ENCODE measurements at places on chromosomes 5 and 9. TPM values are rescaled to one million over a fixed set of nuclear protein-coding genes. Genes with fewer than 3 reads are reported as not detected.

DNA sequence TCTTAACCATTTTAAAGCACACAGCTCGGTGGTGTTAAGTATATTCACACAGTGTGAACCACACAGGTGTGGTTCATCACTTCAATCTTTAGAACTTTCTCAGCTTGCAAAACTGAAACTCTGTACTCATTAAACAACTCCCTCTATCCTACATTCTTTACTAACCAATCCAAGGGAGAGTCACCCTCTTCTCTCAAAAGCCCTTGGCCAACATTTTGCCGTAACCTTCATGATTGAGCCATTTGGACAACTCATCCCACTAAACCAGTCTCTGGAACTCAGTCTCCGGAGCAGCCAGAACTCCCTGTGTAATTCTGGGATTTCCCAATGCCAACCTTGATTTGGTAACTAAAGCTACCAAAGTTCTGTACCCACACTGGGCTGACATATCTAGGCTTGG, 84.7 kb downstream of the TTC39B start:
- no peak for DNase-seq

- no peak for DNase-seq
These were observed 62.8 kb downstream of the GNA14 start for GRCh38 chr9:77585335-77585786.

- DNase-seq: no peak
These were observed 303.4 kb upstream of the ATP10B start for GRCh38 chr5:161155451-161155850.

The GAPVD1 gene
- total RNA-seq: 99.6 TPM

The FBP1 gene
- 31.8 TPM for total RNA-seq

All from thyroid gland (tissue), 4 donors.